ENCODE measurements at places on chromosomes 6 and 20. TPM values are rescaled to one million over a fixed set of nuclear protein-coding genes. Genes with fewer than 3 reads are reported as not detected.

BPIFB1 gene
- total RNA-seq: not detected

DNA sequence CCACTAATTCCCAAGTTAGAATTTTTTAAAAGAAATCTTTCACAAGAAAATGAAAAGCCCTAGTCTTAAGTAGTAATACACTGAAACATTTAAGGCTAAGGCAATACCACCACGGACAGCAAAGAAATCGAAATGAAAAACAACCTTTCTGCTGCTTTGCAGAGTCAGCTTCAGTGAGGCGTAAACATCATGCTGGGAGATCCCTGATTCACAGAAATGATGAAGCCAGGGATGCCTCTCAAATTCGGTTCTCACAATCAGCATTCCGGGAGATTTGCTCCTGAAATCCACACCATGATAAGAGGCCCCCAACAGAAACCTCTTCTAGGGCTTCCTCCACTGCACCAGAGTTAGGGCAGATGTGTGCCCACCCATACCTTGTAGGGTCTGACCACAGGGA is 18.6 kb downstream of the RRBP1 start:
- no peak for DNase-seq

- no peak for DNase-seq
These were observed 35.8 kb downstream of the TOP1 start for GRCh38 chr20:41064377-41064776.

DNA sequence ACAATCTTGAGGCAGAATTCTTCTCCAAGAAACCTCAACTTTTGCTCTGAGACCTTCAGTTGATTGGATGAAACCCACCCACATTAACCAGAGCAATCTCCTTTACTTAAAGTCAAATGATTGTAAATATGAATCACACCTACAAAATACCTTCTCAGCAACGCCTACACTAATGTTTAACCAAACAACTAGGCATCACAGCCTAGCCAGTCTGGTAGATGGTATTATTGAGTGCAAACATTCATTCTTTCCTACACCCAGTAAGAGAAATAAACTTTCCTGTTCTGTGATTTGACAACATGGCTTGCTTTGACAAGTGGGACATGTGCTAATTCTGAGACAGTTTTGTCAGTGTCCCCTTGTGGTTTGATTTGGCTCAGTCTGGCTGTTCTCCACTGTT is 252.2 kb downstream of the HACE1 start:
- DNase-seq: no peak

GRCh38 chr6:89413006-89413400 is 930 bp upstream of the RRAGD start:
- DNase-seq: no peak

- DNase-seq: peak; percentile 80
These were observed 611 bp upstream of the RAB22A start for GRCh38 chr20:58308680-58309527.

GATA5 gene
- total RNA-seq: 1.7 TPM

DNA sequence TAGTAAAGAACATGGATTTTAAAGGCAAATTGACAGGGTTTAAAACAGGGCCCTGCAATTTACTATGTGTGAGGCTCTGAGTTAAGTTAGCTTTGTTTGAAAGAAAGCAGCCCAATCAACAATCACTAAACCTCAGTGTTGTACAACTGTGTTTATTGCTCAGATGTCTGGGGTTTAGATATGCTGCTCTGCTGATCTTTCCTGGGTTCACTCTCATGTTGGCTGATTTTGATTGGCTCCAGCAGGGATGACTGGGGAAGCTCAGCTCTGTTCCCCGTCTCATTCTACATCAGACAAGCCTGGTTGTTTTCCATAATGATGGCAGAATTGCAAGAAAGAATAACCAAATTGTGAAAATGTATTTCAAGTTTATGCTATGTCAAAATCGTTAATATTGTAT is 10.9 kb downstream of the C6orf58 start:
- no peak for DNase-seq

OR2J3 gene
- not detected for total RNA-seq

MOG gene
- total RNA-seq: 10.3 TPM

DNA sequence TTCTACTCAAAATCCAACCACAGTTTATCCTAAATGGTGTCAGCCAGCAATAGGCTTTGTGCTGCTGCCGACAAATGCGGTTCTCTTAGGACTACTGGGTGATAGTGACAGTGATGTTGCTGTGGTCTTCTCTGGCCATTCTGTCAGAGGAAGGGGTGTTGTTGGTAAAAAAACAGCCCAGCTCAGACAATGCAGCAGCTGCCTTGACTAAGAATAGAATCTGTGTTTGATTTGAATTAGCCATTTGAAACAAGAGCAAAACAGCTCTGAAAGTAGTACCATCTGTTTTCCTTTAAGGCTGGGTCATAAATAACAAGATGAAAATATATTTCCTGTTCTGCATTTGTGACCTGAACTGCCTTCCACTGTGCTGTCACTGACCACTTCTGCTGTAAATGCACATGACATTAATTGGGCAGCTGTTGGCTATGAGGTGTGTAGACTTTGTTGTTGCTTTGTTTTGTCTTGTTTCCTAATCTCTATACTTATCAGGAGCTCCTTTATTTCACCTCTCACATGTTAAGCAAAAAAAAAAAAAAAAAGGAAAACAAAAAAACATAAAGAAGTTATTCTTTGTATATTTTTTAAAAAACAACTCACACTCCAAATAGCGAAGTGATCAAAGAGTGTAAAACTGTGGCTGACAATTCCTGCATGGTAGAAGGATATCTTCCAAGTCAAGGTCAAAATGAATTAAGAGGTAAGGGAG is 497.8 kb upstream of the ARID1B start:
- no peak for DNase-seq

DNA sequence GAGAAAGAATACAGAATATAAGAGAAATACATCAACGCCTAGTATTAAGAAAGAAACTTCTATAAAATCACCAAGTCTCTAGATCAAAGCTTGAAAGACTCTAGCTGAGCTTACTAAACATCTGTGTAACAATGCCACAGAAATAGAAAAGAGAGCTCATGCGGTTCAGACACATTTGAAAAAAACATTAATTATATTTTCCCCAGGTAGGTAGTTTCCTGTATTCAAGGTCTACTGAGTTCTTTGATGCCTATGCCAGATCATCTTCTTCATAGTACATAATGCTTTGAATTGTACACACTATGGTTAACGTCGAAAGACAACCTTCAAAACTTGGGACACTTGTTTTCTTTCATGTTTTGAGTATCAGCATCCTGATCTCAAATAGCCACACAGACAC is 11.3 kb downstream of the MOXD1 start:
- DNase-seq: no peak

GRCh38 chr20:32518593-32519380 is 66.3 kb downstream of the NOL4L start:
- no peak for DNase-seq
